Stimulated activated CD4-positive, alpha-beta T cell treated with anti-CD3 and anti-CD28 coated beads, TNF-alpha, amount 100 ng/mL, for 1 hour (primary cell): ENCODE measurements at places on chromosomes 3 and 15.

DNA sequence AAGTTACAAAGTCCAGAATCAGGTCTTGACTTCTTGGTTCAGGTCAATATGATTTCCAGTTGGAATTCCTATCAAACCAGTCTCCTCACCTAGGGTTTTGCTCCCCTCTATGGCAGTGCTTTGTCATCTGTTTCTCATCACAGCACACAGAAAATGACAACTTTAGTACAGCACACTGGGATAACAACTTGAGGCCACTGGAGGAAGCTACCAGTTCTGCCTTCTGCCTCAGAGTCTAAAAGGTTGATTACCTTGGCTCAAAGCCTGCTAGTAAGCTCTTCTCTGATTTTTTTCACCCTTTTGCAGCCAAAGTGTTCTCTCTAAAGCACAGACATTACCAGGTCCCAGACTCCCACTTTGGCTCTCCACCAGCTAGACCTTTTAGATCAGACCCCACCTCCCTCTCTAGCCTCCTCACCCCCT lies 24.8 kb upstream of the TRIM59 start:
- no peak for DNase-seq

DNA sequence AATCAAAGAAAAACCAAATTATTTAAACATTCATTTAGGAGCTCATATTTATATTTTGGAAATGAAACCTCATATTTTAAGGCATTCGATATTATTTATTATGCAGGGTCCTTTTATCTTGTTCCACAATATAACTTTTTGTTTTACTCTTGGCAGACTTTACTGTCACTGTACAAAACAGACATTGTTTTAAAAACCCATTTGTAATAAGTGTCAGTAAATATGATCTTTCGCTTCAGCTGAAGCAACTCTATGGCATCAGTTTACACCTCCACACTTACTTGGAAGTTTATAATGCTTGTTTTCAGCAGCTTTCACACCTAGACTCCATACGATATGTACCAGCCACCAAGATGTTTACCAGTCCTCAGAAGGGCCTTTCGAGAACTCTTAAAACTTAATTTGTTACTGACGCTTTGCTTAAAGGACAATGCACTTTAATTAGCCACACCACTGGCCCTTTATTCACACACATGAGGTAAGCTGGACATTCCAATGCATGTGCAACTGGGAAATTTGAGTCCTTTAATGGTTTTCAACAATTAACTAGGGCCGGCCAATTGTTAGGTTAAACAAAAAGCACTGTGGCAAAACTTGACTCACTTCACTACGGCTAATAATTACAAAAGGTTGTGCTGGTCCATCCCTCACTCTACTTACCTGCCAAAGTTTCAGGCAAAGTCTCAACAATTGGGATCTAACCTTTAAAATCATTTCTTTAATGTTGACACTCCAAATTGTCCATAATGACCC lies 16.7 kb downstream of the WWTR1 start:
- no peak for DNase-seq

GRCh38 chr15:24945711-24946110 lies 9.1 kb upstream of the SNRPN start:
- no peak for DNase-seq

- DNase-seq: no peak
These were observed 17.1 kb downstream of the TPRA1 start for GRCh38 chr3:127573401-127573800.
